ENCODE measurements at places on chromosomes 4 and X.

DNA sequence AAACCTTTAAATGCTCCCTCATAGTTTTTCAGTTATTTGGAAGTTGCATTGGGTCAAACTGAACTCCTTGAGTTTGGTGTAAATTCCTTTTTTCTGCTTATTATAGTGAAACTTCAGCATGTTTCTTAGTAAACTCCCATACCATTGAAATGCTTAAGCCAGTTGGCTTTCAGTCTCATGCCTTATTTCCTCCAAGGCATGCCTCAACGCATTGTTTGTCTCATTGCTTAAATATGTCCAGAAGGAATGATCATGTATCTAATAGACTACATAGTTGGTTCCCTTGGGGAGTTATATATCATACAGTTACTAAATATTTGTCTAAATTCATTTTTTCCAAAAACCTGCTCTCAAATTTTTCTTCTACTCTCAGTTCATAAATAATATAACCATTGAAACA lies 114.0 kb downstream of the STOX2 start:
- no peak for DNase-seq

DNA sequence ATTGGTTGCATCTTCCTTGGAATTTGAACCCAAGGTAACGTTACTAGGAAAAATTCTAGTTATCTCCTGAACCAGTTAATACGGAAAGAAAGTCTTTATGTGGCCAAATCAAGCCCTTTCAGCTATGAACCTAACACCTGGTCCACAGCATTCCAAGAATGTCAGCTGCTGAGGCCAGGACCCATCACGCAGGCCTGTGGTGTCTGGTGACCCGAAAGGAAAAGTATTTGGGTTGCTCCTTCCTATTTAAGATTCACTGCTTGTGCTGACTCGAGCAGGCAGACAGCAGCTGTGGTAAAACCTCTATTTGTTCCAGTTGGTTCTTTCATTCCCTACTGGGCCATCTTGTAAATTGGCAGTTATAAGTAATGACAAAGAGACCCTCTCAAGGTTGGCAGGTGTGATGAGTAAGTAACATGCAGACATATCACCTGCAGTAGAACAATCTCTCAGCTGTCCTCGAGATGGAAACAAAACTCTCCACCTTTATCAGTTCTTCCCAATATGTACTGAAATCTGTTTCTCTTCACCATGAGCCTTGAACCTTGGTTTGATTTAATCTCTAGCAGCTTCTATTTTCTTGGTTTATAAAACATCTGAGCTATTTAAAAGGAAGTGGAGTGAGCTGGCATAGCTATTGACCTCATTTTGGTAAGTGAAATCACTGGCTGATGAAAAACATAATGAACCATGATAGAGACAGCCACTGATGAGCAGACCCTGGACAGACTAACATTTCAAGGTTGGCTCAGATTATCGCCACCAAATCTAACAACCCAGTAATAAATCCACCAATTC lies 182.1 kb upstream of the SMIM31 start:
- DNase-seq: no peak

DNA sequence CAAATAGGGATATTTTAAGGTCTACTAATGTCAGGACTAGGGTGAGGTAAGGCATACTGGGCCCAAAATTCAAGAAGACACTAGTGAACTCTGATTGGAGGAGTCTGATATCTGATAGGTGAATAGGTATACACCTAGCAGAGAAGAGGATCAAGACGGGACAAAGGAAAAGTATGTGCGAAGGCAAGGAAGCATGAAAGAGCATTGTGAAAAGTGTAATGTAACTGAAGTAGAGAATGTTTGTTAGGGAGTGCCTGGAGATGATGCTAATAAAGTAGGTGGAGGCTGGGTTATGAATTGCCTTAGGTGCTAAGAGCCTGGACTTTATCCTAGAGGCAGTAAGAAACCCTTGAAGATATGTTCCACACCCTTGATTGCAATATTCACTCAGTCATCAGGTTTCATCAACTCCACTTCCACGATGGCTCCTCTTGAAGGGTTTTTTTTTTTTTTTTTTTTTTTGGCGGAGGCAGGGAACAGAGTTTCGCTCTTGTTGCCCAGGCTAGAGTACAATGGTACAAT lies 49.9 kb upstream of the XIAP start:
- no peak for DNase-seq

- DNase-seq: no peak
Observed at GRCh38 chr4:105430811-105431210, 43.1 kb downstream of the PPA2 start.

GRCh38 chr4:101356928-101357327 lies 9.6 kb upstream of the PPP3CA start:
- no peak for DNase-seq

DNA sequence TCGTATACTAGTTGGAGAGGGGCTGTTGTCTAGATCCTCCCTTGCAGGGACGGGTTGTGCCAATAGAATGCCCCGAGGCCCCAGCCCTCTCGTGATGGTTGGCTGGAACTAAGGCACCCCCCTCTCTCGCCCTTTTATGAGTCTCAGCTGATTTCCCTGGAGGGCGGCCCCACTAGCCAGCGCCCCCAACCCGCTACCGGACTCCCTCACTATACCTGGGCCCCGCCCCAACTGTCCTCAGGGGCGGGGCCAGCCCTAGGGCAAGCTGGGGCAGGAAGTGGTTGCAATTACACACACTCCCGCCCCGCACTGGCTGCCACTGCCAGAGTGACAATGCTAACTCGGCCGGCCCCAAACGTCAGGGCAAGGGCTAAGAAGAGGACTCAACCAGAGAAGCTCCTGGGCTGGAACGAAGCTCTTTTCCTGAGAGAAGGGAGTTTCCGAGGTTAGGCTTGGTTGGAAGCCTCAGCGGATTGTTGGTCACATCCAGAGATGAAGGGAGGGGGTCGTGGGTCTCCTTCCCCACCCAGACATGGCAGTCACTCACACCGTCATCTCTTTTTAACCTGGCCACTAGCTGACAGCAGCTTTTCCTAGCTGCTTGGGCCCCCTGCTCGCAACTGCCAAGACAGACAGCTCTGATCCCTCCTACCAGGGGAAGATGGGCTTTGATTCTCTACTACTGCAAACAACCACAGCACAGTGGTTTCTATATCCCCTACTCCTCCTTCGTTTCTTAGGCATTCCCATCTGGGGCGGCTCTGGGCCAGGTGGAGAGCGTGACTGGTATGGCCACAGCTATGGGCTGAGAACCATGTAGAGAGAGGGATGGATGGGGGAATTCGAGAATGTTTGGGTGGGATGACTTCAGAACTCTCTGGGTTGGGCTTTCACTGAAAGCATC lies 21.0 kb upstream of the BCORL1 start:
- DNase-seq: peak; percentile 84

GRCh38 chrX:74446876-74447275 lies 25.6 kb downstream of the SLC16A2 start:
- DNase-seq: no peak
